ENCODE measurements at places on chromosomes 2 and 18. TPM values are rescaled to one million over a fixed set of nuclear protein-coding genes. Genes with fewer than 3 reads are reported as not detected.

DNA sequence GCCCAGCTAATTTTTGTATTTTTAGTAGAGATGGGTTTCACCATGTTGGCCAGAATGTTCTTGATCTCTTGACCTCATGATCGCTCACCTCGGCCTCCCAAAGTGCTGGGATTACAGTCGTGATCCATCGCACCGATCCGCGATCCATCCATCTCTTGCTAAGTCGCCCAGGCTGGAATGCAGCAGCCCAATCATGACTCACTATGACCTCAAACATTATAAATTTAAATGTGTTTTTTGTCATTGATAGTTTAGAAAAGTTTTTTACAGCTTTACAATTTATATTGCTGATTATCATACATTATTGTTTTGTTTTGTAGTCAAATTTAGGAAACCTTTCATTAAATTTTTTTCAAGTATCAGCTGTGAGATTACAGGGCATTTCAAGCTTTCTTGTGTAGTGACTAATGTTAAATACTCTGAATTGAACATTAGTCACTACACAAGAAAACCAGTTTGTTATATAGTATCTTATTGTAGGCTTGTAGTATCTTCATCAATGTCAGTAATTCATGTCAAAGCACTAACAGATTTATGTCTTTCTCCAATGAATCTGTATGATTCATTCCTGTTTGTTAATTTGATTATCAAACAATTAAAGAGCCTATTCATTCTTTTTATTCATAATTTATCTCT is 37.5 kb downstream of the NR4A2 start:
- DNase-seq: no peak

- DNase-seq: no peak
Measured at GRCh38 chr2:191895195-191895594, 48.3 kb upstream of the CAVIN2 start.

- no peak for DNase-seq
Measured at GRCh38 chr2:229673676-229674075, 40.7 kb downstream of the DNER start.

- DNase-seq: no peak
Measured at GRCh38 chr18:62413206-62413605, 88.1 kb downstream of the TNFRSF11A start.

DNA sequence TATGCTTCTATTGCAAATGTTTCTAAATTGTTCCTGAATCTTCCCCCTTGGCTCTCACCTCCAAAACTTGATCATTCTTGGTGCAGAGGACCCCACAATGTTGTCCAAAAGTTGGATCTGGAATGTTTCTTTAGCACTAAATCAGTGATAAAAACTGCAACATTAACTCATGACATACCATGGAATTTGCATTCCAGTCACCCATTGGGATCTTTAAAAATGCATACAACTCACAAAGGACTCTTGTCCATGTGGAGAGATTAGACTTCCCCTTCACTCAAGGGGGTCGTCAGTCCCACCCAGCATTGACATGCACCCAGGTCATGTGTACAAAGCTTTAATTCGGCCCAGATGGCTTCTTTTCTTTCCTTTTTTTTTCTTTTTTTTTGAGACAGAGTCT is 169.3 kb downstream of the SETBP1 start:
- no peak for DNase-seq

DNA sequence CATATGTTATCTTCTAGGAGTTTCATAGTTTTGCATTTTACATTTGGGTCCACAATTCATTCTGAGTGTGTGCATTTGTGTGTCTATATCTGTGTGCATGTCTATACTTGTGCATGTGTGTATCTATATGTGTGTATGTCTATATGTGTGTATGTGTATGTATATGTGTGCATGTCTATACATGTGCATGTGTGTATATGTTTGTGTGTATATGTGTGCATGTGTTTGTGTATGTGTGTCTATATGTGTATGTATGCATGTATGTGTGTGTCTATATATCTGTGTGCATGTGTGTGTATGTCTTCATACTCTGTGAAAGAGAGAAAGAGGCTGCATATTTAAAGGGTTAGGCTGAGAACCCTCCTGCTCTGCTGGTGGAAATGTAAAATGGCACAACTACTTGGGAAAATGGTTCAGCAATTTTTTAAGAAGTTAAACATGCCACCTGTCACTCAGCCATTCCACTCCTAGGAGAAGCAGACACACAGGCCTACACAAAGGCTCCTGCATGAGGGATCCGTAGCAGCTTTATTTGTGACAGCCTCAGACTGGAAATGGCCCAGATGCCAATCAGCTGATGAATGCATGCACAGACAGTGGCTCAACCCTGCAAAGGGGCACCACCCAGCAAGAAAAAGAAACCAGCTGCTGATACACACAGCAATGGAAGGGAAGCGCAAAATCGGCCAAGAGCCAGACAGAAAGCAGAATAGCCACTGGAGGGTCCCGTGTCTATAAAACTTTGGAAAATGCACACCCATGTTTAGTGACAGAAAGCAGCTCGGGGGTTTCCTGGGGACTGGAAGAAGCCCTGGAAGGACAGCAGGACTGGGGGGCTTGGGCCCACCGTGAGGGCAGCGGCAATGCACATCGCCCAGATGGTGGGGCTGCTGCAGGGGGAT is 146.8 kb downstream of the SEPTIN10 start:
- no peak for DNase-seq

GRCh38 chr2:18626958-18627650 is 37.7 kb upstream of the NT5C1B start:
- no peak for DNase-seq

GRCh38 chr2:232438091-232438490 is 17.9 kb upstream of the ALPI start:
- DNase-seq: no peak

- DNase-seq: no peak
Measured at GRCh38 chr18:48308027-48308635, 101.1 kb downstream of the ZBTB7C start.

GRCh38 chr2:156890529-156891148 is 366.9 kb upstream of the GALNT5 start:
- DNase-seq: no peak

- DNase-seq: peak; percentile 44
Measured at GRCh38 chr18:22026362-22026761, 143.0 kb upstream of the GATA6 start.

DNA sequence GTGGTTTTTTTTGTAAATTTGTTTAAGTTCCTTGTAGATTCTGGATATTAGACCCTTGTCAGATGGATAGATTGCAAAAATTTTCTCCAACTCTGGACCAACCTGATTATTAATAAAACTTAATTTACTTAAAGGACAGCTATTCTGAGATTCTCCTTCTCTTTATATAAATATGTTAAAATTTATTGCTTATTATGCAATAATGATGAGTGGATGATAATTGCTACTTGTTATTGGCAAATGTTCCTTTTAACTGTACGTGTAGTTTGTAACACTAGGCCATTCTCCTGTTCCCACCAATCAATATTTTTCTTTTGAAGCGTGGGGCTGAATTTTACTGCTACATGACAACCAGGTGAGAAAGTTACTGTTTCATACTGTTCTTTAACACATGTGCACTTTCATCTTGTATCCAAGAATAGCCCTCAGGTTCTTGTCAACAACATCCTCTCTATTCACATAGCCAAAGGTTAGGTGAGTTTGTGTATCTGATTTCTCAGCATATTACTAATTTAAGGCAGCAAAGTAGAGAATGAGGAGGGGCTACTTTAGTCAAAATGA is 16.6 kb upstream of the STK17B start:
- DNase-seq: no peak

- DNase-seq: no peak
Measured at GRCh38 chr18:46657115-46657955, at the start of gene LOXHD1. Gene LOXHD1, minus strand, starts transcription at chr18:46657220. Its CDS starts 187 bp downstream, at chr18:46657033.

GRCh38 chr2:190802626-190803209 is 77.9 kb upstream of the GLS start:
- no peak for DNase-seq

DNA sequence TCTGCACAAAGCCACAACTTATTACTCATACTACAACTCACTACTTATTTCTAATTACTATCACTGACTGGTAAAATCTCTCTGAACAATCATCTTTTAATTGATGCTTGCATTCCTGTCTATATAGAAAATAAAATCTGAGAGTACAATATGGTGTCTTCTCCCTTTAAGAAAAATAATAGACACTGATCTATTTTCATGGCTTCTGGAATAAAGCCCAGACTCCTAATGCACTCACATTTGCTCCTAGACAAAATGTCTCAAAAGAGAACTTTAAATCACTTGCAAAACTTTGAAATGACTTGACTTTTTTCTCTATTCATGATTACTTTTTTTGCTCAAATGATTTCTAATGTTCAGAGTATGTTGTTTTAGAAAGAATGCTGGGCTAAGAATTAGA is 28.7 kb downstream of the ESCO1 start:
- DNase-seq: no peak

DNA sequence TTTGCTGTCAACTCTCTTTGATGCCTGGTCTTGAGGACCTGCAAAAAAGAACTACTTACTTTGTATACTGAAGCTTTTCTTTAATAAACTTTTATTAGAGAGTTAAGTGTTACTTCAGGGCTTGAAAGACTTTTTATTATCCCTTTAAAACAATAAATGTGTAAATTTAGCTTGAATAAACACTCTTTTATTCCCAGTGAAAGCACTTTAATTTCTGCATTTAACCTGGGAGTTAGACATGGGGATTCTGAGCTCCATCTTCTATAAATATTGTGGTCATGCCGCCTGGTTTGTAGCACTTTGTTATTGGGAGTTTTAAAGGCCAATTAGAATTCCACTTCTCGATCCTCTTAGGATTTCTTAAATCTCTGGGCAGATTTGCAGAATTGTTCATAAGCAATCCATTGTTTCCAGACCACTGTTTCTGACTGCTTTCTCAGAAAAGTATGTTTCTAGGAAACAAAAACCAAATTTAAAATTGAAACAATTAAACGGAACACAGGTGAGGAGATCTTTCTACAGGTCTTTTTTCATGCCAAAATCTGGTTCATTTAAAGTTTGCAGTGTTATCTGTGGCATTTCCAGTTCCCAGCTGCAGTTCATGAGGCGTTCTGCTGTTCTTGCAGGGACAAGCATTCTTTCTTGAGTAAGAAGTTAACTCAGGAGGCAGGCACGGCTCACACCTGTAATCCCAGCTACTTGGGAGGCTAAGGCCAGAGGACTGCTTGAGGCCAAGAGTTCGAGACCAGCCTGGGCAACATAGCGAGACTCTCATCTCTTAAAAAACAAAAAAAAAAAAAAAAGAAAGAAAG is 18.1 kb upstream of the E2F6 start:
- DNase-seq: no peak

GRCh38 chr2:112958428-112959108 is 19.2 kb upstream of the IL36G start:
- no peak for DNase-seq

DNA sequence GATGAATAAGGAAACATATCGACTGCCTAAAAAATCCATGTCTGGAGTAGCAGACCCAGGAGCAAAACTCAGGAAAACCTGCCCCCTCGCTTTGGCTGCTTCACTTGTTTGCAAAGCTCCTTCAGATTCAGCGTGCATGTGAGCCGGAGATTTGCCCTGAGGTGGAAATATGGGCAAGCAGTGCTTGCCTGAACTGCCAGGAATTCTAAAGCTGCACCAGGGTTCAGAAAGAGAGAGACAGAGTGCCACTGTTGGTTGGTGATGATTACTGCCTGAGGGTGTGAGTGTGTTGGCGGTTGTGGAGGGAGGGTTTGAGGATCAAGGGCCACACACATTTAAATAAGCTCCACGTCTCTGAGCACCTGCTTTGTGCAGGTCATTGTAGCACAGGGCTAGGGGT is 139.6 kb upstream of the RGPD4 start:
- DNase-seq: no peak

DNA sequence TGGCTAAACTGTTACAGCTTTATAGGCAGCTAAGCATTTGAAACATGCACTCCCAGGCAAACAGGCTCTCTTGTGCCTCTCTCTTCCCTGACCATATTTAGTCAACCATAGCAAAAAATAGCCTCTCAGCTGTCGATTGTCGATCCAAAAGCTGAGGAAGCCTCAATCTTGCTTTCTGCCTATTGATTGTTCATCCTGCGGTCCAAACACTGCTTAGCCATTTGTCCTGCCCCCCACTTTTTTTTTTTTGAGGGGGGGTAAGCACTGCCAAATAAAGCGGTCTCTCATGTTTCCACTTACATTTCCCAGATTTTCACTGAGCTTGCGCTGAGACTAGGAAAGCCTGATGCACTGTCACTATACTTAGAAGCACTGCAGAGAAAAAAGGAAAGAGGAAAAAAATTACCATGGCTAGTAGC is 90.8 kb downstream of the MIB1 start:
- no peak for DNase-seq

- no peak for DNase-seq
Measured at GRCh38 chr2:119644186-119644585, 34.8 kb upstream of the TMEM177 start.

- DNase-seq: no peak
Measured at GRCh38 chr2:221397187-221397586, 174.9 kb downstream of the EPHA4 start.

DNA sequence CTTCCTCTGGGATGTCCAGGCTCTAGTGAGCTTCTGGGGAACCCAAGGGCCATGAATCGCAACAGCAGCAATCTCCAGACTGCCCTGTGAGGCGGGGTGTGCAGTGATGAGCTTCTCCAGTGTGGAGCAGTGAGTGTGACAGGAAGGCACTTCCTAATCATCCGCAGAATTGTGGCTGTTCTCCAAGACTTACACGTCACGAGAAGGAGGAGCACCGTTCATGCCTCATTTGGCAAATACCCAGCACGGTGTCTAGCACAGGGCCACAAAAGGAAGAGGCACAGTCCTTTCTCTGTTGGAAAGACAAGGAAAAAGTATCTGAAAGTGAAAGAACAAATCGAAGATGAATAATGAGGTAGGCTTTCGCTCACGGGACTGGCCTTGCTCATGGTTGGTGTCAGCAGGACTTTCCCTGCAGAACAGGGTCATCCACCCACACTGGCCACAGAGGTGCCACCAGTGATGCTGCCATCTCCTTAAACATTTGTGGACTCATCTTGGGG is 125.1 kb upstream of the HAAO start:
- DNase-seq: no peak

DNA sequence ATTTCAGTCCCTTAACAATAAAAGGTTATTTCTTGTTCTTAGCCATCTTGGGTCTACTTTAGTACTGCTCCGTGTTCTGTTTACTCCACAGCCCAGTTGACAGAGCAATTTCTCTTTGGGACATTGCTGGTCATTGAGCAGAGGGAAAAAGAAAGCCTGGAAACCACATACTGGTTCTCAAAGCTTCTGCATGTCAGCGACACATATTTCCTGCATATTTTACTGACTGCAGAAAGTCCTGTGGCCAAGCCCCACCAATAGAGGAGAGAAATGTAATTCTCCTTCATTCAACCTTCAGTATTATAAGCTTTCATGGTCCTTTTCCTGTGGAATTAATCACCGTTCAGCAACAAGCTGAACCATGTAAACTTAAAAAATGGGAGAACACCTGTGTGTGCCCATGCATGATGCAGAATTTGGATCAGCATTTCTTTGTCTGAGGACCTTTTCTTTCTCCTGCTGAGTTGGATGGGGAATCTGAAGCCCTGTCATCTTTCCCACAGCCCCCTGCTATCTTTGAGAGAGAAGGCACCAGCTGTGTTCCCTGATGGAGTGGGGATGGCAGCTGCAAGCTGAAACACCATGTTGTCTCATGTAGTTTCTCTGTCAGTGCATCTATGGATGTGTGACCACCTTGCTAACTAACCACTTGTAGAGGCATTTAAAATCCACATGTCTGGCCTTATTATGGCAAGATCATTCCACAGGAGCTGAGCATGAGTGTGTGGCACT is 431.6 kb downstream of the MEIS1 start:
- no peak for DNase-seq

GRCh38 chr2:182067393-182067792 is 81.7 kb downstream of the PPP1R1C start:
- DNase-seq: no peak

The HRH4 gene
- 0.06 TPM for polyA plus RNA-seq

The ALKAL2 gene
- 36.9 TPM for polyA plus RNA-seq

The CYBRD1 gene
- polyA plus RNA-seq: 147 TPM

The CYRIA gene
- 17.0 TPM for polyA plus RNA-seq

The TMEM17 gene
- polyA plus RNA-seq: 3.0 TPM

The CCDC74B gene
- polyA plus RNA-seq: 9.1 TPM

The PKP4 gene
- 51.5 TPM for polyA plus RNA-seq

Measured in ovary (tissue), 10 donors.